ENCODE measurements at places on chromosomes 12 and 14. TPM values are rescaled to one million over a fixed set of nuclear protein-coding genes. Genes with fewer than 3 reads are reported as not detected.

- DNase-seq: no peak
These were observed 8.4 kb upstream of the TUBA1A start for GRCh38 chr12:49197256-49197655.

Gene RNU4-1
- total RNA-seq: 5,722 TPM

Gene ZCCHC8
- total RNA-seq: 29.3 TPM

GRCh38 chr14:34465069-34465859 is 3.2 kb upstream of the SPTSSA start:
- DNase-seq: no peak

GRCh38 chr14:68760761-68761160 is 32.1 kb downstream of the ZFP36L1 start:
- no peak for DNase-seq

DNA sequence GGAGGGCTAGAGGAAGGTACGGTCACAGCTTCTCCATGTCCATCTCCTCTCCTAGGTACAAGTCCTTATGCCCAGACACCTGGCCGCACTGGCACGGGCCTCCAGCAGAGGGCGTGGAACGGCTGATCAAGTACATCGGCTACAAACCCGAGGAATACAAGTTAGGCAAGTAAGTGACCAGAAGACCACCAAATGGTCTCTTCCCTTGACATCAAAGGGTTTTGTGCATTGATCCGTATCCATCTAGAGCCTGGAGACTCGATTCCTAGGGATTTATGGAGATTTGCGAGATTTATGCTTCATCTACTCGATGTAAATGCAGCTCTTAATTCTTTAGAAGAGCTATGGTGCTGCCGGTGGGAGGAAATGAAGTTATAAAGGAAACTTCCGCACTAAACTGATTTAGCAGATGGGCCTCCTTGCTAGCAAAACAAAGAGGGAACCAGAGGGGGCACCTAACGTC is 44.2 kb downstream of the KCTD10 start:
- DNase-seq: peak; percentile 92

- DNase-seq: no peak
These were observed 16.4 kb upstream of the PLEKHH1 start for GRCh38 chr14:67516676-67517075.

Gene GPR135
- 0.91 TPM for total RNA-seq

Gene PPM1H
- 6.3 TPM for total RNA-seq

GRCh38 chr14:24880689-24881088 is 169.3 kb downstream of the STXBP6 start:
- no peak for DNase-seq

GRCh38 chr12:9794484-9795093 is 32.7 kb upstream of the KLRF1 start:
- no peak for DNase-seq

Gene SOX5
- 118 TPM for total RNA-seq

DNA sequence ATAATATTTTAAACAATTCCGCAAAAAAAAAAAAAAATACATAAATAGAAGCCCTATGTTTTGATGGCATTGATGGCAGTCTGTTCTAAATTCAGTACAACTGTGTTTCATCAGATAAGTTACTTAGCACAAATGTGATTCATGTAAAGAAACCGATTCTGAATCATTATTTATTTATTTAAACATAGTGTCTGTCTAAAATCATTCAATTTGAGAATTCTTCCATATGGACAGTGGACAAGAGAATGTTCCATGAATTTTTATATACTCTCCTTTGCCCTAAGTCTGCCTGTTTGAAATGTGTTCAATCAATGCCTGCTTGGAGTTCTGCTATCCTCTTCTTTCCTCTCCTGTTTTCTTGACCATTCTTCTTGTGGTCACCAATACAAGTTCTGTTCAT is 126.5 kb downstream of the PDE3A start:
- DNase-seq: no peak

DNA sequence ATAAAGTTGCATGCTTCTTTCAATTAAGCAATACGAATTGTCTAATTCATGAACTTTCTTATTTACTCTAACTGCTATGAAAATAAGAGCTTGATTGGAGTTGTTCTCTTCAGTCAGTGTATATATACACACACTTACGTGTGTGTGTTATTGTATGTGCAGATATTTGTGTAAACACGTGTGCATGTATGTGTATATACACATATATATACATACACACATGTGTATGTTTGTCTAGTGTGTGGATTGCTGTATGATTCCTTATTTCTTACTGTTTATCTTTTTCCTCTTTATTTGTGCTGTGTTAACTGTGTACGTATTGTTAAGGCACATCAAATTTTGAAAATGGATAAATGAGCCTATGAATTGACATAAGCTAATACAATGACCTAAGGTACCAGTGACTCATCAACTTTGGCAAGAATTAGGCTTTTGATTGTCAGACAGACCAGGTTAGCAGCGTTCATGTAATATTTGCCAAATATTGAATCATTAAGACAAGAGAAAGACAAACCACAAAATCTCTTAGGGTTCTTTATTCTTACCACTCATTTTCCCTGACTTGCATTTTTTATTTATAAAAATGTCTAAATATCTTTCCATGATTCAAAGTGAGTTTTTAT is 423.9 kb downstream of the SOX5 start:
- no peak for DNase-seq

DNA sequence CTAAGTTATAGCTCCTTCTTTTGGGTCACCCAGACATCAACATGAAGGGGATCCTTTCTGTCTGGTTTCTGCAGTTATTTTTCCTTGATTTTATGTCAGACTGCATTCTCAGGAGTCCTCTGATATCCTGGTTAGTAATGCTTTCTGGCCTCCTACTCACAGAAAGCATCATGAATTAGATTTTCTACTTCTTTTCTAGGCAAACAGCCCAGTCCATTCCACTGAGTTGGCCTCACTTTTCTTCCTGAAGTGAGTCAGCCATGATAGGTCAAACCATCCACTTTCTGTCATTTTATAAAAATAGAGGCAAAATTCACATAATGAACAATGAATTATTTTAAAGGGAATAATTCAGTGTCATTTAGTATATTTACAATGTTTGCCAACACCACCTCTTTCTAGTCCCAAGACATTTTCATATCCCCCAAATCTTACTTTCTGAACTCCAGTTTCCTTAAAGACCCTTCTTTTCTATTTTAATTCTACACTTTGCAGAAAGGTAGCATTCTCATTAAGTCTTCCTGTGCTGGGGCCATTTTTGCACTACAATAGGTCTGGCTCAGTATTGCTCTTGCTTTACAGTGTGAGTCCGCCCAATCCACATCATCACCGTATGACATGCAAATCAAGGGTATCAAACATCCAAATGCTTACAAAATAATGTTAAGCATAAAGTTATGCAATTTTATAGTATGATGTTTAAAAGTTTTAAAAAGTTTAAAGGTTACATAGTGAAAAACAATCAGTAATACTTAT is 95.1 kb downstream of the UNC79 start:
- DNase-seq: no peak

Gene SSTR1
- 8.2 TPM for total RNA-seq

Gene CFAP54
- 0.15 TPM for total RNA-seq

- DNase-seq: no peak
These were observed 42.0 kb downstream of the LTBP2 start for GRCh38 chr14:74569806-74570591.

DNA sequence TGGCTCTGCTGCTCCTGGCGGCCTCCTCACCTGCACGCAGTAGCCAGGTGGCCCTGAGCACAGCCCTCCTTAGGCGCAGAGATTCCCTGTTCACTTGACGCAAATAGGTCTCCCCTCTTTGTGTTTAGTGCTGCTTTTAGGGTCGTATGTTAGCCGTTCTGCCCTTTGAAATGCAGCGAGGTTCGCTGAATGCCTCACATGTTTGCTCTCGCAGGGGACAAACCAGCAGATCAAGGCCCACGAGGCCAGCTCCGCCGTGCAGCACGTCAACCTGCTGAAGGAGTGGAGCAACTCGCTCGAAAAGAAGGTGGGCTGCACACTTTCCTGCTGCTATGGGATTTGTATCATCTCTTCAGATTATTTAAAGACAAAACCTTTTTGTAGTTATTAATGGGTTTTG is 31.4 kb upstream of the AMN start:
- DNase-seq: no peak

DNA sequence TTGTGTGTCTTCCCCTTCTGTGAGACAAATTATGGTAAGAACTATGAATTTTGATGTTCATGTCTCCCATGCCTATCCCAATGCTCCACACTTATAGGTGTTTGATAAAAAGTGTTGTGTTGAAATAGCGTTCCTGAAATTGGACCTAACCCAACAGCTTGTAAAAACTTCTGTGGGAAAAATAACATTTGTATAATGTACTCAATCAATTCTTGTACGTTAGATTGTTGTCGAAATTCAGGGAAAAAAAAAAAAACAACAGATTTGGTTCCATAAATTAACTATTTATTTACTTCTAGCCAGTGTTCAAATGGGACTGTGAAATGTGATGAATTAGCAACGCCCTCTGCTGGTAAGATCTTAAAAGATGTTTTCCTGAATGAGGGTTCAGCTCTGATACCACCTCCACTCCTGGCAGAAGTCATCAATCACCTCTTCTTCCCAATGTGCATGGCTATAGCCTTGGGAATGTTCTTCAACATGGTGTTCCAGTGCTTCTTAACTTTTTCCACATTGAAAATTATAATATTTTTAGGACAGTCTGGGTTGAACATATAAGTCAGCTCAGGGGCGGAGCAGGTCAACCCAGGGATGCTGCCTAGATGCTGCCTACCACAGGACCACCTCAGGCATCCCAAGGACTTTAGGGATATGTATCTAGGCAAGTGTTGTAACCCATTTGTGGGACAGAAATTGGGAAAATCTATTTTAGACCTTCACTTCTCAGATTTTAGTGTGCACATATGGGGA is 170.6 kb downstream of the OTOGL start:
- DNase-seq: no peak

Gene NUP107
- 51.6 TPM for total RNA-seq

GRCh38 chr14:55807881-55808379 is 227.9 kb downstream of the KTN1 start:
- no peak for DNase-seq

DNA sequence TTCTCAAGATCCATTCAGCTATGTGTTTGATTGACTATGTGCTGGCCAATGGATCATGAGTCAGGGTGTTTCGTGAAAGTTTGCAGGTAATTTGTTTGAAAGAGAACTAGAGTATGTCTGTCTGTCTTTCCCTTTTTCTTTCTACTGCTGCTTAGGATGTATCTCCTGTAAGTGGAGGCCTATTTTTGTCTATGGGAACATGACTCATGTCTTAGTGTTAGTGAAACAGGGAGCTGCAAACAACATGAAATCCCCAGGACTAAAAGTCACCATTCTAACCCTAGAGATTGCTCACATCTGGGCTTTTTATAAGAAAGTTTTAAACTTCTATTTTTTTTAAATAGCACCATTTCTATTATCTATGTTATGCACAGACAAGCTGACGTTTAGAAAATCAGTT is 333.0 kb downstream of the CCER1 start:
- DNase-seq: no peak

- no peak for DNase-seq
These were observed 122.7 kb upstream of the LMNTD1 start for GRCh38 chr12:25675808-25676207.

DNA sequence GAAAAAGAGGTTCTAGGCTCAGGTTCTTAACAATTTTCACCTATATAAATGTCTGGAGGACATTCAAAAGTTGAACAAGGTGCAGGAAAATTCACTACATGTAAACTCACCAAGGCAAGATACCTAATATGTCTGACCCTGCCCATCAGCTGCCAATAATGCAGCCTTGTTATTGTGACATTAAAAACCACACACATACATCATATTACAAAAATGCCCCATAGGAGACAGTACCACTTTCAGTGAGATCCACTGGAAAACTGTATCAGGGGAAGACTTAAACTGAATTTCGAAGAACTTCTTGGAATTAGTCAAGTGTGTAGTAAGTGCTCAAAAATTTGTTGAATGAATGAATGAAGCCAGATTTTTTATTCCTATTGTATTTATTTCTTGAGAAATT is 83.1 kb downstream of the KICS2 start:
- no peak for DNase-seq

DNA sequence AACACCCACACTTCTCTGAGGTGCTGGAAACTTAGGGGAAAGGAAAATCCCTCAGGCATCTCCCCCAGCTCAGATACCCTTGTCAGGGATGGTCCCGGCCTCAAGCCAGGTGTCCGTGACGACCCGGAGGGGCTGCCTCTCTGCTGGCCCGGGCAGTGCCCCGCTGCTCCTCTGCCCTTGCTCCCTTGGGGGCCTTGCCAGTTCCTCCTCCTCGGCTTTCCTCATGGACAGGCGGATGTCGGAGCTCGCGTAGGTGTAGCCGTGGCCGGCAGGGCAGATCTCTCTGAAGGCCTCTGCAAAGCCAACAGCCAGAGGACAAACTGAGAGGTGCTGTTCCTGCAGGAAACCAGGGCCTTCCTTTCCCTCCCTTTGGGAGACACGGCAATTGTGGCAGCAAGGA is 34.8 kb downstream of the ISCA2 start:
- no peak for DNase-seq
